ENCODE measurements at places on chromosomes 4 and X.

DNA sequence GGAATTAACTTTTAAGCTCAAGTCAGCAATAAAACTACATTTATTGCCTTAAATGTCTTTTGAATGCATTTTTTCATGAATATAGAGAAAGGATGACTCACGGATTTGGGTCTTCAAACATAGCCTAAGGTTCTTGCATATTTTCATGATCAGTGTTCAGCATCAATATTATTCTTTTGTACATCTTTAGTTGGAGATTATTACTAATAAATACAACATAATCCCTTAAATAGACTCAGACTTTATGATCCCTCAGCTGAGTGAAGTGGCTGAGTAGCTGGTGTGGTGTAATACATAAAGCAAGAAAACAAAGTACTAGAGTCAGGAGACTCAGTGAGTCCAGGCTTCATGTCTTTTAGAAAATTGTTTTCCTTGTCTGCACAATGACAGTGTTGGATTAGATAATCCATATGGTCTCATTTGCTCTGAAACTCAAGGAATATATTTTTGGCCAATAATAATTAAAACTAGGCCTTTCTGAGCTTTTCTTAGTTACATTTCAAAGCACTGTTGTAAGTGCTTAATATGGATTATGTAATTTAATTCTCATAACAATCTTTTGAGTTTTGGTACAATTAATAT, 78.3 kb upstream of the UNC5C start:
- no peaks in the 10 kb centered on the region for H3K4me1 ChIP-seq
- H3K27ac ChIP-seq, result no peak overlapping the region
- no peaks in the 10 kb centered on the region for H3K36me3 ChIP-seq
- no peaks in the 10 kb centered on the region for H3K27me3 ChIP-seq
- DNase-seq, result no peak

- H3K4me1 ChIP-seq, result no peaks in the 10 kb centered on the region
- no peak for DNase-seq
- H3K36me3 ChIP-seq, result no peaks in the 10 kb centered on the region
Observed at GRCh38 chrX:41734530-41734929, 10.5 kb downstream of the GPR82 start.

GRCh38 chr4:176435901-176436292, 116.1 kb downstream of the SPCS3 start:
- no peaks in the 10 kb centered on the region for H3K36me3 ChIP-seq
- no peaks in the 10 kb centered on the region for H3K27me3 ChIP-seq
- H3K4me3 ChIP-seq, result no peak overlapping the region

DNA sequence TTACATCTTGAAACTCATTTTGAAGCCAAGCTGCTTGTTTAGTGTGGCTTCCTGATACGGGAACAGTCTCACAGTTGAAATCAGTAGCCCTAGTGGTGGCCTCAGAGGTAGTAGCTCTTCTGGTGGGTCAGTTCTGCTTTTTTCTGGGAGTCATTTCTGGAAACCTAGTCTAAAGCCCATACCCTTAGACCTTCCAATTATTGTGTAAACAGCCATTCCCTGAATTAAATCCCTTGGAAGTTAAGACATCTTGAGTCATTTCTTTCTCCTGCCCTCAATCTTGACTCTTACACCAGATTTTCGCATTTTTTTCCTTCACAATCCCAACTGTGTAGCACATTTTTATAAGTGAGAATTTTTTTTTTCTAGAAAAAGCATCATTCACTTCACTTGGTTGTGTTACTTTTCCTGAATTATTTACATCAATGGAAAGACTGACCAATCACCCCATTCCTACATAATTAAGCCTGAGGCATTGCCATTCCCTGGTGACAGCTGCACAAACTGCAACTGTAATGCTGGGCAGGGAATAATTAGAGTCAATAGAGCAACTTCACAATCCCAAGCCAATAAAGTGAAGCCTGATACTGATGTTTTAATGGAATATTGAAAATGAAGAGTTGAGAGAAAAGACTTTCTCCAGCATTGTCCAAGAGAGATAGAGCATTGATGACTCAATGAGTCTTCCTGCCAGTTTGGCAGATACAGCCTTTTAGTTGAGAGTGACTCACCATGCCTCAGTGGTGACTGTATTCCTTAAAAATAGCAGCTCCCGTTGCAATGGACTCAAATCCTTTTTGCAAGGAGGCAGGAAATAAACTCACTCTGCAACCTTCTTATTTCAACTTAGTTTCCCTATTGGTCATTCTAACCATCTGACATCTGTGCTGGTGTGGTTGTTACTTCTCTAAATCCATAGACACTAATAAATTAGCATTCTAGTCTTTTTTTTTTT, 13.0 kb upstream of the SEPSECS start:
- no peak overlapping the region for H3K4me3 ChIP-seq
- no peaks in the 10 kb centered on the region for H3K4me1 ChIP-seq
- no peak for DNase-seq
- peaks cover 13% of the 10 kb centered on the region for H3K36me3 ChIP-seq
